ENCODE measurements at places on chromosomes 5 and 9.
A peak's percentile ranks its signal among the peaks of the same experiment; 100 is the strongest.

GRCh38 chr5:178123094-178123965, 7.5 kb upstream of the RMND5B start:
- no peak for DNase-seq

DNA sequence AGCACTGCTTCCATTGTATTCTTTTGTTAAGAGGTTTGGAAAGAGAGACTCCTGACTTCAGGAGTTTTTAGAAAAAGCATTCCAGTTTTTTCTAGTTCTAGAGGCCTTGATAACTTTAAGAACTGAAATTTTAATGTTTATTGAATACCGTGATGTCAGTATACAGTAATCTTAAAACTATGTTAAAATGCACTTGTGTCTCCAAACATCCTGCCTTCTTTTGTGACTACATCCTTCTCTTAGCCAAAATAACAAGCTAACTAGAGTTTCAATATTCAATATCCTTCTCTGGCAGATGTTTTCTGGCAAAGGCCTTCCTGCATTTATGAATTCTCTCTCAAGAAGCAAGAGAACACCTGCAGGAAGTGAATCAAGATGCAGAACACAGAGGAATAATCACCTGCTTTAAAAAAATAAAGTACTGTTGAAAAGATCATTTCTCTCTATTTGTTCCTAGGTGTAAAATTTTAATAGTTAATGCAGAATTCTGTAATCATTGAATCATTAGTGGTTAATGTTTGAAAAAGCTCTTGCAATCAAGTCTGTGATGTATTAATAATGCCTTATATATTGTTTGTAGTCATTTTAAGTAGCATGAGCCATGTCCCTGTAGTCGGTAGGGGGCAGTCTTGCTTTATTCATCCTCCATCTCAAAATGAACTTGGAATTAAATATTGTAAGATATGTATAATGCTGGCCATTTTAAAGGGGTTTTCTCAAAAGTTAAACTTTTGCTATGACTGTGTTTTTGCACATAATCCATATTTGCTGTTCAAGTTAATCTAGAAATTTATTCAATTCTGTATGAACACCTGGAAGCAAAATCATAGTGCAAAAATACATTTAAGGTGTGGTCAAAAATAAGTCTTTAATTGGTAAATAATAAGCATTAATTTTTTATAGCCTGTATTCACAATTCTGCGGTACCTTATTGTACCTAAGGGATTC, 43.1 kb downstream of the NDFIP1 start:
- DNase-seq, result peak; percentile 64

GRCh38 chr5:173542964-173543363, 73.5 kb downstream of the BOD1 start:
- no peak for DNase-seq

DNA sequence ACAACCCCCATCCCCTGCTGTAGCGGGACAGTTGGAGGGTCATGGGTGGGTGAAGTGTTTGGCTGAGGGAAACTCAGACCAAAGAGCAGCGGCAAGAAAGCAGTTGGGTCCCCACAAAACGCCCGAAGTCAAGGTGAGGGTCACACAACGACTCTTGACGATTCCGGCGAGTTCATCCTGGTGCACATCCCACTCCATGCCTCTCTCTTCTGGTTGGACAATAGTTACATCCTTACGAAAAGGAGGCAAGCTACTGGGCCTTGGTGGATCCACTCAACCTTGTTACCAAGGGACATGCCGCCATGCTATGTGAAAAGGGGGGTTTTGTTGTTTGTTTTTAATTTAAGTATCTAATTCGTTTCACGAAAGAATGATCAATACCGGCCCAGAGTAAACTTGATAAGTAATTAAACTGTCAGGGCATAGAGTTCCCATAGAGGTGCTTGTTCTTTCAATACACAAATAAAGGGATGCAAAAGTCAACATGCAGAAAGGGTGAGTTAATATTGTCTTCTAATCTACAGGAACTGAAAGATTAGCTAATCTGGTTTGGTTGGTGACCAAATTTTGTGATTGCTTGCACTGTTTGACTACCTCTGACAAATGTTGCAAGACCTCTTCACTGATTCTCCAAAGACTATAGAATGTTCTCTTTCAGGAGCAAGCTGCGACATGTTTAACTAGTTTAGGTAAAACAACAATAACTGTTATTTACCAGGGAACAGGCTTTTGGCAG, 732 bp upstream of the SMIM15 start:
- DNase-seq, result peak; percentile 89

GRCh38 chr5:73280821-73281746, 108.1 kb downstream of the TMEM174 start:
- DNase-seq, result peak; percentile 90

GRCh38 chr5:159149085-159149484, 49.4 kb upstream of the EBF1 start:
- DNase-seq, result no peak

All from bronchial epithelial cell (primary cell).